Airway epithelial cell (primary cell): ENCODE measurements at places on chromosomes 7 and 10. TPM values are rescaled to one million over a fixed set of nuclear protein-coding genes. Genes with fewer than 3 reads are reported as not detected.

Gene MOGAT3
- not detected in 2 replicates for total RNA-seq

Gene HABP2
- total RNA-seq, result not detected in 2 replicates

Gene OPN4
- not detected in 2 replicates for total RNA-seq

Gene CCSER2
- 13.8 and 18.4 TPM in 2 replicates for total RNA-seq

Gene PNLIP
- total RNA-seq, result not detected in 2 replicates

Gene CALML3
- 7.7 and 9.0 TPM in 2 replicates for total RNA-seq

Gene NAT16
- total RNA-seq, result not detected in 2 replicates

Gene NCAPG2
- 18.5 and 22.4 TPM in 2 replicates for total RNA-seq

Gene GIMAP4
- total RNA-seq, result not detected in 2 replicates

Gene UPK3BL1
- total RNA-seq, result 1,784 and 2,271 TPM in 2 replicates

Gene CYP3A5
- 1.9 and 3.0 TPM in 2 replicates for total RNA-seq

Gene CALHM1
- total RNA-seq, result not detected in 2 replicates

Gene CYP26C1
- total RNA-seq, result not detected in 2 replicates

Gene RASSF4
- 0.60 and 2.4 TPM in 2 replicates for total RNA-seq

Gene TDRD1
- total RNA-seq, result 0.23 and 0.28 TPM in 2 replicates

Gene PTPRZ1
- 14.7 and 22.5 TPM in 2 replicates for total RNA-seq

Gene STRA8
- total RNA-seq, result not detected in 2 replicates

Gene GJD4
- not detected in 2 replicates for total RNA-seq

Gene CFAP69
- 0.28 and 0.49 TPM in 2 replicates for total RNA-seq

Gene KCNIP2
- 0.42 TPM in 1 of 2 replicates, not detected in the other for total RNA-seq

Gene CLEC5A
- not detected in 2 replicates for total RNA-seq

Gene HSPA14
- total RNA-seq, result 14.2 and 20.8 TPM in 2 replicates

Gene PROSER2
- 54.5 and 64.8 TPM in 2 replicates for total RNA-seq

Gene TMEM196
- total RNA-seq, result not detected in 2 replicates

Gene KCNMA1
- 7.3 and 8.2 TPM in 2 replicates for total RNA-seq

Gene ADCYAP1R1
- not detected in 2 replicates for total RNA-seq

Gene TFEC
- total RNA-seq, result not detected in 2 replicates

Gene LDB1
- 40.4 and 55.8 TPM in 2 replicates for total RNA-seq

Gene PTF1A
- total RNA-seq, result not detected in 2 replicates

Gene SCART1
- total RNA-seq, result 0.51 and 0.63 TPM in 2 replicates

Gene FAM25A
- total RNA-seq, result 20.3 and 29.8 TPM in 2 replicates

Gene UPK3B
- 1.6 and 3.0 TPM in 2 replicates for total RNA-seq

Gene CLRN3
- total RNA-seq, result not detected in 2 replicates

Gene TTYH3
- total RNA-seq, result 47.4 and 55.3 TPM in 2 replicates

Gene NYAP1
- total RNA-seq, result 0.65 and 2.1 TPM in 2 replicates

Gene FMC1
- total RNA-seq, result 8.2 and 9.2 TPM in 2 replicates

Gene ELFN1
- total RNA-seq, result 0.07 and 0.14 TPM in 2 replicates

Gene UPK3BL2
- total RNA-seq, result 106 and 157 TPM in 2 replicates

Gene FAM13C
- 0.42 TPM in 1 of 2 replicates, not detected in the other for total RNA-seq

Gene SMKR1
- total RNA-seq, result not detected in 2 replicates

Gene RNF148
- total RNA-seq, result not detected in 2 replicates

Gene ATXN7L1
- 3.3 and 11.5 TPM in 2 replicates for total RNA-seq

Gene ODAD2
- not detected in 2 replicates for total RNA-seq

Gene HACD1
- 17.8 and 19.9 TPM in 2 replicates for total RNA-seq

Gene RARRES2
- not detected in 2 replicates for total RNA-seq

Gene HOXA9
- total RNA-seq, result 0.21 TPM in 1 of 2 replicates, not detected in the other

Gene IQUB
- total RNA-seq, result 0.19 and 0.21 TPM in 2 replicates

Gene CACNA2D1
- total RNA-seq, result 0.56 and 0.71 TPM in 2 replicates

Gene TAS2R4
- 0.42 and 0.49 TPM in 2 replicates for total RNA-seq

Gene LGI1
- not detected in 2 replicates for total RNA-seq
